ENCODE measurements at places on chromosomes 12 and 14. TPM values are rescaled to one million over a fixed set of nuclear protein-coding genes. Genes with fewer than 3 reads are reported as not detected.

The SLC22A17 gene
- 9.6 TPM for total RNA-seq

The KRT82 gene
- total RNA-seq: not detected

The NKX2-1 gene
- total RNA-seq: not detected

The ENTPD5 gene
- total RNA-seq: 6.1 TPM

The SLC25A21 gene
- 1.2 TPM for total RNA-seq

The RAD9B gene
- 5.5 TPM for total RNA-seq

The AQP5 gene
- total RNA-seq: 2.4 TPM

The SSPN gene
- 9.3 TPM for total RNA-seq

The DPF3 gene
- total RNA-seq: 16.3 TPM

The SLC25A47 gene
- not detected for total RNA-seq

The ASIC1 gene
- 4.9 TPM for total RNA-seq

The CRADD gene
- 12.9 TPM for total RNA-seq

The SCN8A gene
- total RNA-seq: 17.2 TPM

The OR10G2 gene
- not detected for total RNA-seq

DNA sequence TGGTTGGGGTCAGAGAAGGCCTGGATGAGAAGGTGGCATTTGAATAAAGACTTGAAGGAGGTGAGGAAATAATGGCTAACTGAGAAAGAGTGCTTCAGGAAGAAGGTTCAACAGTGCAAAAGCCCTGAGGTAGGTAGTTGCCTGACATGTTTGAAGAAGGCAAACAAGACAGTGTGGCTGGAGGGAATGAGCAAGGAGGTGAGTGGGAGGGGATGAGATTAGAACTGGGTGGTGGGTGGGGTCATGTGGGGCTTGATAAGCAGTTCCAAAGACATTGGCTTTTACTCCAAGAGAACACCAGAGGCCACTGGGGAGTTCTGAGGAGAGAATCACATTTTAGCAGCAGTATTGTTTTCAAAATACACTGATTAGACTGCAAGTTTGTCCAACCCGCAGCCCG lies 50.5 kb downstream of the HSPB8 start:
- no peak for DNase-seq

- peak; percentile 42 for DNase-seq
Measured at GRCh38 chr14:61179796-61180398, 101.2 kb downstream of the TMEM30B start.

DNA sequence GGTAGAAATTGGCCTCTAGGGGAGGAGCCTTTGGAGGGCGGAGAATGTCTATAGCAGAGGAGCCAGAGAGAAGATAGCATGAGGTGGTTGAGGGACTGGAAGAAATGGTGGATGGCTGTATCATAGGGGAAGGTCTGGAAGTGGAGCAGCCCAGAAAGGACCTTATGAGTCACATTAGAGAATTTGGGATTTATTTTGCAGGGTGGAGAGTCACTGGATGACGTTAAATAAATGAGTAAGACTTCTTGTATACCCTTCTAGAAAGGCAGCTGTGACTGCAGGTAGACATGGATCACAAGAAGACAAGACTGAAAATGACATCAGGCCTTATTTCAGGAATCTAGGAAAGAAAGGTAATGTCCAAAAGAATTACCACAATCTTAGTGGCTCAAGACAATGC lies 208.2 kb upstream of the TMTC1 start:
- no peak for DNase-seq

- no peak for DNase-seq
Measured at GRCh38 chr14:93302688-93303581, 29.9 kb downstream of the BTBD7 start.

GRCh38 chr12:50014342-50014741 lies 11.0 kb downstream of the RACGAP1 start:
- no peak for DNase-seq

DNA sequence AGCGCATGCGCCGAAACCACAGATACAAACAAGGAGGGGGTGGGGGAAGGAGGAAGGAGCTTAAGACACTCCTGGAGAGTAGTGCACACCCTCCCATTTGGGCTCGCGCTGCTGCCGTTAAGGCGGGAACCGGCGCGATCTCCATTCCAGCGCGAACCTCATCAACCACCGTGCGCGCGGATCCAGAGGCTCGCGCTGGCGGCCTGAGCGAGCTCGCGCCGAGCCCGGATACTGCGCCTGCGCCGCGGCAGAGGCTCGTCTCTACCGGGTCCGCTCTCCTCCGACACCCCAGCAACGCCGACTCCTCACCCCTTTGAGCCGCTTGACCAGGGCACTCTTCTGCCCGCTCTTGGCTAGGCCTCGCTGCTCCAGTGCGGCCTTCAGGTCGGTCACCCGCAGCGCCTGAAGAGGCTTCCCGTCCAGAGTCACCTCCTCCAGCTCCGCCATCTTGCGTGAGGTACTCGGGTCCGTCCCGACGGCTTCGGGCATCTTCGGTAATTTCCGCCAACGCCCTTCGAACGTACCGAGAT lies at the start of gene ACIN1:
Gene ACIN1, minus strand, starts transcription at position 471 of the 530 bp plus-strand sequence. Its CDS starts 24 bp downstream, at position 447.
- peak; percentile 87 for DNase-seq

DNA sequence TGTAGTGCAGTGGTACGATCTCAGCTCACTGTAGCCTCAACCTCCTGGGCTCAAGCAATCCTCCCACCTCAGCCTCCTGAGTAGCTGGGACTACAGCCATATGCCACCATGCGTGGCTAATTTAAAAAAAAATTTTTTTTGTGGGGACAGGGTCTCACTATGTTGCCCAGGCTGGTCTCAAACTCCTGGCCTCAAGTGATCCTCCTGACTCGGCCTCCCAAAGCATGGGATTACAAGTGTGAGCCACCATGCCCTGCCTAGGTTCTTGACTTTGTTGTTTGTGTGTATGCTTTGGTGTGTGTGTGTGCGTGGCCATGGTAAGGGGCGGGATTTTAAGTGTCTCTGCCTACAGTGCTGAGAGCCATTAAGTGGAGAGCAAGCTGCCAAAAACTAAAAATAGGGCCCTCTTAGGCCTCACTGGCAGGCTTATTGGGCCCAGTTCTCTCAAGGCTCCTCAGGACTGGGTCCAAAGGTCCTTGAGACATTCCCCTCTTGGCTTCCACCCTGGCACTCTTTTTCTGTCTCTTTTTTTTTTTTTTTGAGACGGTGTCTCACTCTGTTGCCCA lies 5.1 kb downstream of the COX14 start:
- no peak for DNase-seq

DNA sequence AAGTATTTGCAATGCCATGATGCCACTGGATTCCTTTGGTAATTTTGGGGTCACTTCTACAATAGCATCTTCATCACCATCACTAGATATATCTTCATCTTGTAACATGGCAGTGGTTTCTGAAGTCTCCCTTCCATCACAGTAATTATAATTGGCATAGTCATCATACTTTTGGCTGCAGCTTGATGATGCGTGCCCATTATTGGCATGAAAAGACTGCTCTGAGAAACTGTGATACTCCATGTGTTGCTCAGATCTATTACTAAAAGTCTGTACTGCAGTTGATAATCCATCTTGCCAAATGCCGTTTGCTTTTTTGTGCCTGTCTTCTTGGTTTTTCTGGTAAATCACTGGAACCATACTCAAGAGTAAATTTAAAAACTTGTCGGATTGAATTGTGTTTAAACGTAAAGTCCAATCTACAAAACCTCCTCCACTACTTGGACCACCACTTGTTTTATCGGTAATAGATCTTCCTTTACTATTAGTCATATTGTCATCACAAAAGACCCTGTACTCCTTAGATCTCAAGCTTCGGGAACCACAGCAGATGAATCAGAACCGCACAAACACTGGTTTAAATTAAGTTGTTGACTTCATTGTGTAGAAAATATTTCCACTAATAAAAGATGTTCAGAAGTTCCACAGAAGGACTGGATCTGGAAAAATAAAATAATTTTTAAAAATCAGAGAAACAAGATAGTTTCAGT lies 29.9 kb downstream of the SLC41A2 start:
- no peak for DNase-seq

- no peak for DNase-seq
Measured at GRCh38 chr14:97233319-97233985, 436.3 kb downstream of the VRK1 start.

GRCh38 chr12:111773801-111774551 lies 7.2 kb downstream of the ALDH2 start:
- peak; percentile 97 for DNase-seq

- DNase-seq: no peak
Measured at GRCh38 chr14:27392153-27392552, 794.3 kb upstream of the NOVA1 start.

- no peak for DNase-seq
Measured at GRCh38 chr12:127787544-127787943, 479.4 kb upstream of the TMEM132C start.

DNA sequence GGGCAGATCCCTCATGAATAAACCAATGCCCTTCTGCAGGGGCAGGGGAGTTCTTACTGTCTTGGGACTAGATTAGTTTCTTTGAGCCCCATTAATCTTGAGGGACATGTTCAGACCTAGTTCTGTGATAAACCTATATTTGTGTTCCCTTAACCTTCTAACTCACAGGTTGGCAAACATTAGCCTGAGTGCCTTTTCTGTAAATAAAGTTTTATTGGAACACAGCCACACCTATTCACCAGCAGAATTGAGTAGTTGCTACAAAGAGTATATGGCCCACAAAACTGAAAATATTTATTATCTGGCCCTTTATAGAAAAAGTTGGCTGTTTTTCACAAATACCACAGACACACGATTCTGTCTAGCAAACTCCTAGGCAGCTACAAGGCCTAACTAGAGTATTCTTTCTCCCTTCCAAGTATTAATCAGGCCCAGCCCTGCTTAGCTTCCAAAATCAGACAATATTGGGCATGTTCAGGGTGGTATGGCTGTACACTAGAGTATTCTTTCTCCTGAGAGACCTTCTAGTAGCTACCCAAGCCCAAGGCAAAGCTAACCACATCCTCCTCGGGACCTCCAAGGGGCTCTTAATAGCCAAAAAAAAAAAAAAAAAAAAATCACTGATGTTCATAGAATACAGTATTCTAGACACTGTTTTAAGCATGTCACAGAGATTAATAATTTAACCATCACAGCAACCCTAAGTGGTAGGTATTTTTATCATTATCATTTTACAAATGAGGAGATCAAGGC lies 199.3 kb upstream of the PWP1 start:
- no peak for DNase-seq

DNA sequence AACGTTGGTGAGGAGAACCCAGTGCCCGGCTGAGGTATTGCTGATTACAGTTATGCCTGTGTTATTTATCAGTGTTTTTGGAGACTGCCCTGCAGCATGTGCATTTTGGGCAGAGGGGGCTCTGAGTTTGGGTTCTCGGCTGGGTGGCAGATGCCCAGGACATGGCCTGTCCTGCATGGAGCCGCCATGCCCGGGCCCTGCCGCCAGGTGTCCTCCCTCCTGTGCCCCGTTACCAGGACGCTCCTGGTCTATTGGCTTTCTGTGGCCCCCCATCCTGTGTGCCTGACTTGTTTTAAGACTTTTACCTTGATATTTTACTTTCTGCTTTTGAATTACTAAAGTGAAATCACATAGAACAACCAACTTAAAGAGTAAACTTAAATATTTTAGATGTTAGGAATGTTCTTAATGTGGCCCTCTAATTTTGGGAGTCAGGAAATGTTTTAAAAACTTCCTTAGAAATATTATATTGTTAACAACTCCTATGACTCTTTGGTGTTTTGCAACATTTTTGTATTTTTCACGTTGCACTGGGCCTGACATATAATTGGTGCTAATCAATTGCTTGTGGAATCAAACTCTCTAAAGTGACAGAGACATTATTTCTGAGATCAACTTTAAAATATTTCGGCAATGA lies 51.8 kb downstream of the PRIMA1 start:
- DNase-seq: no peak

DNA sequence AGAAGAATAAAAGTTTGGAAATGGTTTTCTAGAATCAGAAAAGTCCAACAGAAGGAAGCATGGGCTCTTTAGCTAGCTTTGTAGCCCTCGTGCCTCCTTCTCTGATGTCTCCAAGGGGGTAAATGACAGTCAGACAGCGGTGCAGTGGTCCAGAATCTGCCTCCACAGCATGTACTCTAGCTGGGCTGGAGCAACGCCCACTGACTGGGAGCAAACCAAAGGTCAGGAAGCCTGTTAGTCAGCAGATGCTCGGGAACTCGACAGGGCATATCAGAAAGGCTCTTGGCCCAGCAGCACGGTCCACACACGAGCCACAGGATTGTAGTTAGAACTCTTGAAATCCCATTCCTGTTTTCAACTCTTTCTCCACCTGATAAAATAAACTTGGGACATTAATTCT lies 164.3 kb downstream of the GRIN2B start:
- no peak for DNase-seq

DNA sequence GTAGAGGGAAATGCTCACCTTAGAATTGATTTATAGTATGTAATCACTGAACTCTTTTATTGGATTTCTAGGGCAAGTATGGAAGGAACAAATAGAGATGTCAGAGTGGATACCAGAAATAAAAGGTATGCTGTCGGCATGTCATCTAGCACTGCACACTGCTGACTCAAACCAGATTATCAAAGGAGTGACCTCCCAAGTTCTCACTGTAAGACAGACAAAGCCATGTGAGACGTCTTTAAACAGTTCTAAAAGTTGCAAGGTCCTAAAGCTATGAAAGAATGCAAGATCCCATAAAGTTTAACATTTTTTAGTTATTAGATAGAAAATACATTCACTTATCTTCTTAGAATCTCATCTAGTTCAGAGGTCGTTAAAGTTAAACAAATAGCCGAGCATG lies 70.0 kb upstream of the CPM start:
- DNase-seq: no peak

- no peak for DNase-seq
Measured at GRCh38 chr12:51188359-51189051, 15.6 kb upstream of the TFCP2 start.

DNA sequence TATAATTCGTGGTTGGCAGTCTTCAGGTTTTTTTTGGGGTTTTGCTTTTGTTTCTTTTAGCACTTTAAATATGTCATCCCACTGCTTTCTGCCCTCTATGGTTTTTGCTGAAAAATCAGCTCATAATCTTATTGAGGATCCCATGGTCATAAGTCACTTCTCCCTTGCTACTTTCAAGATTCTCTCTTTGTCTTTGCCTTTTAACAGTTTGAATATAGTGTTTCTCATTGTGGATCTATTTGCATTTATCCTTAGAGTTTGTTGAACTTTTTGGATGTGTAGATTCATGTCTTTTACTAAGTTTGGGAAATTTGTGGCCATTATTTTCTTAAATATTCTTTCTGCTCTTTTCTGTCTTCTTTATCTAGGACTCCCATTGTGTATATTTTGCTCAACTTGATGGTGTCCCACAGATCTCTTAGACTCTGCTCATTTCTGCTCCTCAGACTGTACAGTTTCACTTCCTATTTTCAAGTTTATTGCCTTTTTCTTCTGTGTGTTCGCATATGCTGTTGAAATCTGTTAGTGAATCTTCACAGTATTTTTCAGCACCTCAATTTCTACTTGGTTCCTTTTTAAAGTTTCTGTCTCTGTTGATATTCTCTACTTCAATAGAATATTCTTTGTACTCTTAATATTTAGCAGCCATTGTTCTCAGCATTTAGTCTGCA lies 70.8 kb downstream of the WNK1 start:
- no peak for DNase-seq
